ENCODE measurements at places on chromosomes 4 and X. TPM values are rescaled to one million over a fixed set of nuclear protein-coding genes. Genes with fewer than 3 reads are reported as not detected.

- DNase-seq: no peak
Observed at GRCh38 chr4:118917582-118917981, 28.9 kb downstream of the SYNPO2 start.

- no peak for DNase-seq
Observed at GRCh38 chr4:63700569-63700968, 708.7 kb downstream of the TECRL start.

DNA sequence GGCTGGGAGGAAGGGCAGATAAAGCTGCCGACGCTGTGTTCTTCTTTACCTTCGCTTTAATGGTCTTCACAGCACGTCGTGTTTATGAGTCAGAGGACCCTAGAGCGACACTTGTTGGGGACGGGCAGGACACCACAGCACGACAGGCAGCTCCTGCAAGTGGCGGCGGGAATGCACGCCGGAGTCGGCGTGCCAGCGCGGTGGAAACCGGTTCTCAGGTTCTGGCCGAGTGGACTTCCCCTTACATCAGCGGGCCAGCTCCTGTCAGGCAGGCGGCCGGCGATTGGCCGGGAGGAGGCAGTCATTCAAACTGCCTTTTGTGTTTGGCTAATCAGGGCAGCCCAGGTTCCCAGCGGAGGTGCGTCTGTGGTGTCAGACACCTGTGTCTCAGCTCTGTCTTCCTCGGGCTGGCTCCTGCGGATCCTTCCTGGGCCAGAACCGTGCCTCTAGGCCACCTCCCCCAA is 150.9 kb downstream of the SHROOM3 start:
- peak; percentile 95 for DNase-seq

GRCh38 chr4:183755596-183755995 is 96.5 kb downstream of the TRAPPC11 start:
- DNase-seq: no peak

The CXorf51A gene
- total RNA-seq: not detected

- no peak for DNase-seq
Observed at GRCh38 chr4:90958256-90958895, 831.2 kb downstream of the CCSER1 start.

The RIBC1 gene
- total RNA-seq: 0.94 TPM

DNA sequence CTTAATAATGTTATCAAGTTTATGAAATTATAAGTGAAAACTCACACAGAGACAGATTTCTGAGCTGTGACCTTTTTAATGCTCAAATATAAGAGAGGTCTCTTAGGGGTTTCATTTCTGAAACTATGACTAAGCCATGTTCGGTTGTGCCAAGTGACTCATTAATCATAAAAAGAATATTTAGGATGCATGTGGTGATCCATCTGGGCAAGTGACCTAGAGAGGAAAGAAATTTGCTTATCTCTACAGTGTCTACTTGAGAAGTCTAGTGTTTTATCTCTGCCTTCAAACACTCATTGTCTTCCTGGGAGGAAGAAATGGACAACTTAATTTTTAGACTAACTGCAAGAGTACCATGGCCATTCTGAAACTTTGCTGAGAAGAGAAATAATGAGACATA is 545.3 kb upstream of the GRID2 start:
- no peak for DNase-seq

DNA sequence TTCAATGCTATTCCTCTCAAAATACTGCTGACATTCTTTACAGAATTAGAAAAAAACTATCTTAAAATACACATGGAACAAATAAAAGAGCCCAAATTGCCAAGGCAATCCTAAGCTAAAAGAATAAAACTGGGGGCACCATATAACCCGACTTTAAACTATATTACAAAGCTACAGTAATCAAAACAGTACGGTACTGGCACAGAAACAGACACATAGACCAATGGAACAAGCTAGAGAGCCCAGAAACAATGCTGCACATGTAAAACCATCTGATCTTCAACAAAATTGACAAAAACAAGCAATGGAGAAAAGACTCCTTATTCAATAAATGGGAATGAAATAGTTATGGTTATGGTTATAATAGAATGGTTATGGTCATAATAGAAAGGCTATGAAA is 482.6 kb downstream of the IDS start:
- no peak for DNase-seq

The SMIM10L2A gene
- 0.39 TPM for total RNA-seq

DNA sequence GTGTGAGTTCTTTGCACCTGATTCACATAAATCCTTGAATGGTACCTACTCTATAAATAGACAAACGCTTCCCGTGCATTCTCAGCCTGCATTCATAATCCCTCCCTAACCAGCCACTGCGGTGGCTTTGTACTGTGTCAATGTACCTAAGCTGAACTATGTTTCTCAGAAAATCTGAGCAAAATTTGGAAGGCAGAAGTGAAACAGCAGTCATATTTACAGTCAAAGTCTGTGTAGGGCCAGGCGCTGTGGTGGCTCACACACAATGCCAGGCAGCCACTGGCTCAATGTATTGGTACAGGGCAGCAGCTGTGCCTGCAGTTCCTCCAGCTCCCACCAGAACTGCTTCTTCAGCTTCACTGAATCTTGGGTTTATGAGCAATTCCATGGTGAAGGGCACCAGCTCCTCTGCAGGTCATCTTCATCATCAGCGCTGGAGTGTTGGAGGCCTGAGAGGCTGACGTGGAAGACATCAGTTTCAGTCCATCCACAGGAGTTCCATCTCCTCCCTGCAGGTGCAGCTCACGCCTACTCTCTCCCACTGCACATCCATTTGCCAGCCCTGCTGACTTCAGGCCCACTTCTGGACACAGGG is 32.3 kb upstream of the IRF2 start:
- no peak for DNase-seq

GRCh38 chr4:122073615-122074014 is 78.5 kb upstream of the BLTP1 start:
- no peak for DNase-seq

The KLHL4 gene
- total RNA-seq: 0.58 TPM

The FAM184B gene
- 0.41 TPM for total RNA-seq

DNA sequence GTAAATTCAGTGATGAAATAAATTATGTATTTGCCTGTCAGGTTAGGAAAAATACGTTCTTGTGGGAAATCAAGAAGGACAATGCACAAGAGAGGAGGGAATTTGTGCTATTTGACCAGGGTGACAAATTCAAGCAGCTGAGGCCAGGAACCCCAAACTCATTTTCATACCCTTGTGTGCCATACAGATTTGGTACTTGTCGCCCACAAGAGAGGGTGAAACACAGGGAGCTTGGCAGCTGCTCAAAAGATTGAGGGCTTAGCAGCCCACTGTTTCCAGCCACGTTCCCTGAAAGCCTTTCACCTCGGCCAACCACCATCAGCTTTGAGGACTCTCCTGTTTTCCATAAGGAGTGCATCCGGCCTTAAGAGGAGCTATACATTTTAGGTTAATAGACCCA is 111.2 kb downstream of the COL25A1 start:
- DNase-seq: no peak

DNA sequence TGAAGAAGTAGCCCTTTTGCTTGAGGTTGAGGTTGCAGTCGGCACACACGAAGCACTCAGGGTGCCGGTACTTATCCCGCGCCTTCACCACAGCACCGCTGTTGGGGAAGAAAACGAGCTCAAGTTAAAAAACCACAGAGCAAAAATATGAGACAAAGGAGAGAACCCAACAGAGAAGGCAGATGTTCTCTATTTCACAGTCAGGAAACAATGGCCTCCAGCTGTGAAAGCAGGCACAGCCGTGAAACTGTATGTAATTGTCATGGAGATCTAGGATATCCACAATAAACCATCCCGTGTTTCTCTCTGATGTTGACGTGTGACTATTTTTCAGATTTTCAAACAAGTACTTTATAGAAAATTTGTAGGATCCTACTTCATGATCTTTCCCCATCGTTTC is 30.9 kb upstream of the CCDC110 start:
- no peak for DNase-seq

The NLRP2B gene
- total RNA-seq: 0.16 TPM

DNA sequence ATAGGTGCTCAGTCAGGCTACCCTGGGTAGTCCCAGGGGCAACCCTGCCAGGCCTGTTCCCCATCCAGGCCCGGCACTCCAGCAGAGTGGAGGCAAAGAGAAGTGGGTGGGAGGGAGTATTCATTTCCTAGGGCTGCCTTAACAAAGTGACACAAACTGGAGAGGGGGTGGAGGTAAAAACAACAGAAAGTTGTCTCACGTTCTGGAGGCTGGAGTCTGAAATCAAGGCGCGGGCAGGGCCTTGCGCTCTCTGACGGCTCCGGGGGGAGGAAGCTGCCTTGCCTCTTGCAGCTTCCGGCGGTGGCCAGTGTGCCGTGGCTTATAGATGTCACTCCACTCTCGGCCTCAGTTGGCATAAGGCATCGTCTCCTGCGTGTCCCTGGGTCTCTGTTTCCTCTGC is 90.8 kb downstream of the DCTD start:
- DNase-seq: no peak

DNA sequence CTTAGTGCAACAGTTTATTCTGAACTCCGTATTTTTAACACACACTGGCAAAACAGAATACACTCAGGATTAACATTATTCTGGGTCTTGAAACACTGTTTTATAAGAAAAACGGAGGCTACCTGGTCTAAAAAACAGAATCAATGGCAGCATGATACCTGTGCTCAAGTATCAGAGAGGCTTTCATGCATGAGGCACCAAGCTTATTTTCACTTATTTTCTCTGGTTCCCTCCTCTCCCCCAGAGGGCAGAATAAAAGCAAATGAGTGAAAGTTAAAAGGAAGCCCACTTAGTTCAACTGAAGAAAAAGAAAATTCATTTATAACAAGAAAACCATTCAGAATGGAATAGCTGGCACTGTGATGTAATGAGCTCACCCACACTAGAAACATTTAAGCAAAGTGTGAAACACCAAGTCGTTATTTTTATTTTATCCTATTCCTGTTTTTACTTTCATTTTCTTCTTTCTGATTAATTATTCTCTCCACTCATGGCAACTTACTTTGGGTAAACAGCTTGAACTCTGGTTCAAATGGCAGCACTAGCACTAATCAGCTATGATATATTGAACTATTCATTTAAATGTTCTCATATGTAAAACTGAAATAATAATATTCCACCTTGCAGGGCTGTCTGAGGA is 211.8 kb downstream of the PPP3CA start:
- DNase-seq: no peak

The PPA2 gene
- total RNA-seq: 91.2 TPM

Data from mucosa of descending colon (tissue), 3 donors.